ENCODE measurements at places on chromosomes 3 and 15.

GRCh38 chr3:163812006-163812405 lies 1266.3 kb downstream of the SI start:
- no peak for DNase-seq

GRCh38 chr3:161395115-161396012 lies 24.0 kb upstream of the SPTSSB start:
- peak; percentile 20 for DNase-seq

DNA sequence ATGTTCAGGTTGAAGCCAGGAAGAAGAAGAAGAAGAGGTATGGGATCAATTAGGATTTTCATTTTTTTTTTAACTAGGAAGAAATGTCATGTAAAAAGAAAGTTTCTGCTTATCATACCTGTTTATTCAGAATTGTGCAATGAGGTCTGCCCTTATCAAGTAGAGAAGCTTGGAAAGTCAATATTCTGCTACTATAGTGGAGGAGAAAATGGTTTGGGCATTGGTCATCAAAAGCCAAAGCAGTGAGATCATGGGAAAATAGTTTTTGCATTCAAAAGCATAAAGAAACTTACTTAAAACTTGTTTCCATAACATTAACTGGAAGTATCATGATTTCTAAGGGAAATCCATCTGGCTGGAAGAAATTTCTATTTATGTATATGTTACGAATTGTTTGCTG lies 1239.2 kb downstream of the NSUN3 start:
- no peak for DNase-seq

GRCh38 chr15:100651253-100651652 lies 48.9 kb downstream of the ASB7 start:
- no peak for DNase-seq

DNA sequence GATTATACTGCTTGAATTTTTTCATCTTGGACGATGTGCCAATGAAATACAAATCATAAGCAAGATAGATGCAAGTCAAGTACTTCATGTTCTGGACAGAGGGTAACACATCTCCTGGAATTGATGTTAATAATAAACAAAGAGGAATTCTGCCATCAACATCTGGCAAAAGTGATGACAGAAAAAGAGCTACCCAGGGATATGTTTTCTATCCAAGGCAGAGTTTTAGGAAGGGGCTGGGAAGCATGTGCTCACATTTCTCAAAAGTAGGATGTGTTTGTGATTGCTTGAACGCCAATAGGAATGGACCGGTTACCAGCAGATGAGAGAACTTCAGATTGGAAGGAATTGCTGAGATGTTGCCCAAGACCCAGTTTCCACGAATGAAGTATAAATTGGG lies 242.6 kb upstream of the AGTR1 start:
- DNase-seq: no peak

- DNase-seq: no peak
These were observed 89.2 kb upstream of the HERC1 start for GRCh38 chr15:63922916-63923315.

DNA sequence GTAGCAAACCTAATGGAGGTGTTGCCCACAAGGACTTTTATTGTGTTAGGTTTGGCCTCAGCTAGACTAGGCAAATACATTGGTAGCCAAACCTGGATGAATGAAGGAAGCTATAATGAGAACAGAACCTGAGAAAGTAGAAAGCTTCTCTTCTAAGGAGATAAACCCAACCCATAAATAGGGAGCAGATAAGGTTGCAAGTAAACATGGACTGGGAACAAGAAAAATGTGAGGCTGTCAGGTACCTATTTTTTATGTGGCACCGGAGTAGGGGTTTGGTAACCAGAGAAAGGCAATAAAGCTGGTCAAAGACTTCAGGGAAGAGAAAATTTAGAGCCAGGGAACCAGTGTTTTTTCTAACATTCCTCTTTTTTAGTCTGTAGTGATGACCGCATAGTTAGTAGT lies 25.0 kb downstream of the ZNF654 start:
- DNase-seq: no peak

DNA sequence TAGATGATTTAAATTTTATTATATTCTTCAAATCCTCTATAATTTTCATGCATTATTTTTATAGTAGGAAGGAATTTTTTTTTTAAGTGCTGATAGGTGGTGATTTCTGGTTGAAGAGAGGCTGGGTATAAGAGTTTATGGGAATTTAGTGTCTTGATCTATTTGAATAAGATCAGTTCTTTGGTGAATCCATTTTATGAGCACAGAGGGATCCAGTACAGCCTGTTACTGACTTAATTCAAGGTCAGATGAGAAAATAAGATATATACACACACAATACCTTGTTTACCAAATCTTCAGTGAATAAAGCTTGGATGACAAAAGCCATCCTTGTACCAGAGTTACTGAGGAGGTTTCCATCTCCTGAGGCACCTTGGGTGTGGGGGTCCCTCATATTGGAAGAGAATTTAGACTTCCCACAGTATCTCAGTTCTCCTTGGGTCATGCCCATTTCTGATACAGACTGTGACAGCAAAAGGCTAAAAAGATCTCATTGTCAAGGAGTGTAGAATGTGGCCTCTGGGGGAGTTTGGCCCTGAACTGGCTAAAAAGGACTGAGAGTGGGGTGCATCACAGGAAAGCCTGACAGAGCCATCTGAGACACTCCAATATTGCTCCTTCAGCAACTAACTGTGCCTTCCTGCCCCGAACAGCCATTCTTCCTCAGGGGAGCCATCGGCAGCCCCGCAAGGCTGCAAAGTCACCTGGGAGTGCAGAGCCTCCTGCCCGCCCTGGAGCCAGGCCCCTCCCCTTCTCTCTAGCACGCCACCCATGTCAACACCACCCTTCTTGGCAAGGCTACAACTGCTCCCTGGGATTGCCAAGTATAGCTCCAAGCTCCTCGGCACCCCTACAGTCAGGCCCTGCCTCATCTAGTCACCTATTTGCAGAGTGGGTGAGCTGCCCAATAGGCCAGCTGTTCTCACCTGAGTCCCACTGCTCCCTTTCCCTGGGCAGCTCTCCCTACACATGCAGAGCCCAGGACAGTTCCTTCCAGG lies 43.1 kb upstream of the HACD2 start:
- no peak for DNase-seq

GRCh38 chr3:126685493-126685892 lies 18.5 kb upstream of the CHCHD6 start:
- no peak for DNase-seq

DNA sequence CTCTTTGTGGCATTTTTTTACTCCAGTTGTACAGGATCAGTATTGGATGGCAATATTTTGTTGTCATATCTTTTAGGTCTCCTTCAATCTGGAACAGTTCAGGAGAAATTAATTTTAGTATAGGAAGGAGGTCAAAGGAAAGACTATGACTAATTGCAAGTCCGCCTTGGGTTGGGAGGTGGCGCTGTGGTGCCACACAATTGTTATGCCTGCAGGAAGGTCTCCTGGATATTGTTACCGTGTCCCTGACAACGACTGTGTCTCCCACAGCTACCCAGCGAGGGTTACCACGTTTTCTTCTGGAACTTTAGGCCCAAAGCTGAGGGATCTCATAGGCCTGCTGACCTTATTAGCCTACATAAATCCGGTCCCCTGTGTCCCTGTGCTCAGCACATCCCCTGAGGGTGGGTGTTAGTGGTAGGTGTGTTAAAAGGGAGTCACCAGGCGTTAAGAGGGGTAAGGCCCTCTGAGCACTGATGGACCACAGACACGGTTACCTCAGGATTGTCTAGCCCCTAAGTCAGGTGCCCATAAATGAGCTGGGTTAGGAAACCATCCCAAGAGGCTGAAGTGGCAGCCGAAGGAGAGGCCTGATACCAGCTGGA lies 31.5 kb downstream of the KCNAB1 start:
- DNase-seq: peak; percentile 52

- DNase-seq: no peak
These were observed 172.6 kb downstream of the PGPEP1L start for GRCh38 chr15:98834976-98835375.

DNA sequence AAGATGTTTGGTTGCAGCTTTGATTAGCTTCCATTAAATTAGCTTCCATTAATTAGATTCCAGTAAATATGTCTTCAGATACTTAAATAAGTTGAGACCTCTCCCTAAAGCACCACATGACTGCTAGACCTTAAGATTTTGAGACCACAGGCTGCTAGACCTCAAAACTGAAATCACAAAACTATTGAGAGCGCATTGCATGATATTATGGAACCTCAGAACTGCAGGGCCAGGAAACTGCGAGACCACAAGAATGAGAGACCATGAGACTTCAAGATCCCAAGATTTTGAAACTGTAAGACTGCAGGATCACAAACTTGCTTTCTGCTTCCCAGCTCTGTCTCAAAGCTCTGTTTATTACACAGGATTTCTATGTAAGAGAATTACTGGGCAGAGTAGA lies 87.4 kb downstream of the TRIM42 start:
- DNase-seq: no peak

DNA sequence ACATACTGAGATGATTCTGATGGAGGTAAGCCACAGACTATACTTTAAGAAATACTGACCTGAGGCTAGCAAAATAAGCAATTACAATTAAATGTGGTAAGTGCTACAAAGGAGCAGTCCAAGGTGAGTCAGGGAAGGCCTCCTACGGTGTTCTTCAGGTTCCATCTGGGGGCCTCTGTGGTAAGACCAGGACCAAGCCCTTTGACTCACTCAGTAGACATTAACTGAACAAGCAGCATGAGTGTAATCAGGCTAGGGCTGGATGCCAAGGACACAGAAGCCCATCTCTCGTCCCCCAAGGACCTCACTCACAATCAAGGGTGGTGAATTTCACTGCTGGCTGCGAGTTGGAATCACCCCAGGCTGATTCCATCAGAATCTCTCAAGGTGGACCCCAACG lies 37.3 kb downstream of the DZIP1L start:
- DNase-seq: no peak

DNA sequence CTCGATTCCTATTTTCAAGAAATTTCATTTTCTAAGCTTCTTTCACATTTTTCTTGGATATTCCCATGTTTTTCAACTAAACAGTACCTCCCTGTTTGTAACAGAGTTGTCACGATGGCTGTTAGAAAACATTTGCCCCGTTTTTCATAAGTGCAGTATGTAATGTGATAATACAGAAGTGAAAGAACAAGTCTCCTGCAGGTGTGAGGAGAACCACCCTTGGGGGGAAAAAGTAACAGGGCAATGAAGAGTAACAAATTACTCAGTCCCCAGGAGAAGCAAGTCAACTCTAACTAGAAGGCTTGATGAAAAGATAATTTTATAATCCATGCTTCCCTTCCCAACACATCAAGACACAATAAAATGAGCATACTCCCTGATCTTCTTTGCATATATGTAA lies 493.3 kb downstream of the FOXP1 start:
- DNase-seq: no peak

DNA sequence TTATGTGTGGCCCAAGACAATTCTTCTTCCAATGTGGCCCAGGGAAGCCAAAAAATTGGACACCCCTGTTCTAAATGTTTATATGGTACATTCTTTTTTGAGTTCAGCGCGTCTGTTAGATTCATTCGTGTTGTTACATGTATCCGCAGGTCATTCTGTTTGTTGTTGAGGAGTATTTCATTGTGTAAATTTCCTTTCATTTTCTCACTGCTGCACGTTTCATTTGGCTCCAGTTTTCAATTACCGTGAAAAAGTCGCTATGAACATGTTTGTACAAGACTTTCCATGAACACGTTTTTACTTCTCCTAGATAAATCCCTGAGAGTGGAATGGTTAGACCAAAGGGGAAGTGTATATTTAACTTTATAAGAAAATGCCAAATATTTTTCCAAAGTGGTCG lies 7.5 kb upstream of the OPA1 start:
- DNase-seq: no peak

DNA sequence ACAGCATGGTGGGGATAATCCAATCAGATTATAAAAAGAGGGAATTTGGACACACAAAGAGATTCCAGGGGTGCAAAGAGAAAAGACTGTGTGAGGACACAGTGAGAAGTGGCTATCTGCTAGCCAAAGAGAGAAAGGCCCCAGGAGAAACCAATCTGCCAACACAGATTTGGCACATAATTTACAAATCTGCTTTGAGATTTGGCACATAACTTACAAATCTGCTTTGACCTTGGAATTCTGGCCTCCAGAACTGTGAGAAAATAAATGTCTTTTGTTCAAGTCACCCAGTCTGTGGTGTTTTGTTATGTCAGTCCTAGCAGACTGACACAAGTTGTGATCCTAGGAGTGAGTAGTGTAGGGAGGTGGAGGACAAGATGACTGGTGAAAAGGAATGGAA lies 3.5 kb upstream of the TM4SF18 start:
- no peak for DNase-seq

GRCh38 chr3:53938645-53939044 lies 47.0 kb upstream of the SELENOK start:
- DNase-seq: peak; percentile 37

DNA sequence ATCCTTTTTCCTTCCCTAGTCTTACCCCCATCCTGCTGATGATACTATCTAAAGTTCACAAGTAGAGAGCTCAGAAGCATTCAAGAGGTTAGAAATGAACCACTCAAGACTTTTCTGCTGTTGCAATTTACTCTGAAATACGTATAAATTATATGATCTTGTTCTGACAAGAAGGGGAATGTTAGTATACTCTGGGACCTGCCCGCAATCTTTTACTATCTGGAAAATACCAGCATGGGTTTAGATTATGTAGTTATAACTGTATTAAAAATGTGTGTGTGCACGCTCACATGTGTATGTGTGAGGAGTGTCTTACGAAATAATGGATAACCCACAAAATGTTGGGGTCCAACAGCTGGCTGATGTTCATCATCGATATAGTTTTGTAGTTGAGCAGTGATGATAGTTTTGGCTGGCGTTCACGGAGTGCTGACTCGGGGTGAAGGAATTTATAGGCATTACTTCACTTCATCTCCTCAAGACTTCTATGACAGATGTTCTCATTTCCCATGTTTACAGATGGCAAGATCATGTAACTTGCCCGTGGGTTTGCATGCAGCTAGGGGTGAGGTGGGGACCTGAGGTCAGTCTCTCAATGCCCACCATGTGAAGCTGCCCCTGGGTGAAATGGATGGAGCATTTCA lies 297.5 kb upstream of the LYSMD4 start:
- DNase-seq: no peak

GRCh38 chr3:65785065-65785645 lies 253.6 kb downstream of the MAGI1 start:
- peak; percentile 2 for DNase-seq

Measured in CD4-positive, alpha-beta T cell treated with Interleukin-4 for 4 hours (primary cell).